Endothelial cell of coronary artery (primary cell): ENCODE measurements at places on chromosomes 2 and 18. TPM values are rescaled to one million over a fixed set of nuclear protein-coding genes. Genes with fewer than 3 reads are reported as not detected.

The NEU2 gene
- total RNA-seq = not detected in 2 replicates

The REG3A gene
- not detected in 2 replicates for total RNA-seq

The KCNF1 gene
- total RNA-seq = 0.09 and 1.9 TPM in 2 replicates

The TUBA4B gene
- not detected in 2 replicates for total RNA-seq

The CRYGC gene
- not detected in 2 replicates for total RNA-seq

The HRH4 gene
- not detected in 2 replicates for total RNA-seq

The ASXL3 gene
- 0.18 TPM in 1 of 2 replicates, not detected in the other for total RNA-seq

The CRACDL gene
- total RNA-seq = 7.0 and 8.7 TPM in 2 replicates

The ZNF638 gene
- 114 and 133 TPM in 2 replicates for total RNA-seq

The ERMN gene
- total RNA-seq = not detected in 2 replicates

The ACVR1C gene
- under 0.01 TPM in 1 of 2 replicates, not detected in the other for total RNA-seq

The CHRNA1 gene
- 0.09 and 0.27 TPM in 2 replicates for total RNA-seq

The CCDC141 gene
- total RNA-seq = 0.09 TPM in 1 of 2 replicates, not detected in the other

The HDHD2 gene
- 11.4 and 15.7 TPM in 2 replicates for total RNA-seq

The CNTNAP5 gene
- 0.09 TPM in 1 of 2 replicates, not detected in the other for total RNA-seq

The UGT1A7 gene
- not detected in 2 replicates for total RNA-seq

The PSMA8 gene
- total RNA-seq = not detected in 2 replicates
